Tibial nerve (tissue), 4 donors: ENCODE measurements at places on chromosomes 5 and 9.

GRCh38 chr5:68405784-68406743 lies 190.5 kb downstream of the PIK3R1 start:
- no peak overlapping the region for H3K4me3 ChIP-seq
- H3K36me3 ChIP-seq: no peaks in the 10 kb centered on the region
- H3K27me3 ChIP-seq: no peaks in the 10 kb centered on the region
- H3K4me1 ChIP-seq: peaks cover 8% of the 10 kb centered on the region
- H3K27ac ChIP-seq: no peak overlapping the region
- DNase-seq: no peak

- no peaks in the 10 kb centered on the region for H3K27me3 ChIP-seq
- no peak overlapping the region for H3K4me3 ChIP-seq
- no peak for DNase-seq
- no peaks in the 10 kb centered on the region for H3K36me3 ChIP-seq
Observed at GRCh38 chr5:180390441-180391190, 37.5 kb upstream of the GFPT2 start.

- no peaks in the 10 kb centered on the region for H3K4me1 ChIP-seq
- no peak for DNase-seq
- no peak overlapping the region for H3K4me3 ChIP-seq
- H3K27ac ChIP-seq: no peak overlapping the region
Observed at GRCh38 chr9:136779808-136780207, 11.3 kb upstream of the TMEM141 start.

DNA sequence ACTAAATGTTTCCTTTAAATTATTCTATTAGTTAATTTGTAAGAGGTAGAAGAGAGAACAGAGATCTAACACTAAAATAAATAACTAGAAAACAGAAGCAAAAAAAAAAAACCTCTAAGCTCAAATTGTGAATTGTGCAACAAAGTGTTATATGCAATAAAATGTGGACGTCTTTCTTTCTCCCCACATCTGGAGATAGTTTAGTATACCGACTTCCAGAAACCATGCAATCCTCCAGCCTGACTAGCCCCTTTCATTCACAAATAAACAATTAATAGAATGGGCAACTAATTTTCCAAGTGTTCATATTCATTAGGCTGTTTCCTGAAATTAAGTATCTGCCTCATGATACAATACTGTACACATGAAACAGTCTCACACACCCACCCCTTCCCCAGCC lies 258.5 kb downstream of the BNC2 start:
- DNase-seq: no peak
- H3K4me3 ChIP-seq: no peak overlapping the region
- H3K27me3 ChIP-seq: no peaks in the 10 kb centered on the region

DNA sequence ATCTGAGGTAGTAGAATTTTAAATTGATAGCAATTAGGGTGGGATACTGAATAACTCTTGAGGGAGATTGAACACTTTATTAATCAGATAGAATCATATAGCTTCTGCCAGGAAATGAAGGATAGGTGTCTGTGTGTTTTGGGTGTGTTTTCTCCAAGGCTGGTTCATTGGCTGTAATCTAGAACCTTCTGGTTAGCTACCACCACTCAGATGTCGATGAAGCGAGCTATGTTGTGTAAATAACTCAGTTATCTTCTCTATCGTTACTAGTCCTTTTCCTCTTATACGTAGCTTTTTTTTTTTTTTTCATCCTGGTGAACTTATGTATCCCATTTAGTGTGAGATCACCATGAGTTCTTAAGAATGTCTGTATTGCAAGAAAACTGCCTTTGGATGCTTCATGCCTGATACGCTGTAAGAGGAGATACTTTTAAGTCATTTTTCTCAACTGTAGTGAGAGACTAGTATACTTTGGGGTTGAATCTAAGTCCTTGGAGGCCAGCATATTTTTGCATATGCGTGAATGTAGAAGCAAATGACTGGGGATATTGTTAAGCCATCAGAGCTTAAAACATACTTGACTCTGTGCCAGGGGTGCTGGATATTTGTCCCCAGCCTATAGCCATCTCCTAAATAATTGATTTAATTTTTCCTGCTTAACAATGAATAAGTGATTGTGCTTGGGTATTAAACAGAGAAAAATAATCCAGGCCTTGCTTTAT lies 2.1 kb downstream of the TNFAIP8 start:
- no peak for DNase-seq
- H3K4me1 ChIP-seq: peaks cover 9% of the 10 kb centered on the region
- no peak overlapping the region for H3K4me3 ChIP-seq
- H3K27me3 ChIP-seq: no peaks in the 10 kb centered on the region
- H3K27ac ChIP-seq: no peak overlapping the region

DNA sequence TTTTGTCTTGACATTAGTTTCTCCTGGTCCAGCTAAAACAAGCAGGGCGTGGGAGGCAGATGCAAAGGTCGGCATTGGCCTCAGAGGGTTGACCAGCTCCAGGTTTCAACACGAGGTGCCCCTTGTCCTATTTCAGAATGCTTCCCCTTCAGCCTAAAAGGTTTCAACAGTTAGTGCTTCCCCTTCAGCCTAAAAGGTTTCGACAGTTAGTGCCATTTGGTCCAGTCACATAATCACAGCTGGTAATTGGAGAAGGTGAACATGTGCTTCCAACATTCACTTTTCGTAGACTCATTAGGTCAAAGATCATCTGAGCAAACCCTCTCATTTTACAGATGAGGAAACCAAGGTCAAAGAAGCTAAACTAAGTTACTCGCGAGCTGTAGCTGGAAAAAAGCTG lies 270.3 kb upstream of the MAP3K1 start:
- no peaks in the 10 kb centered on the region for H3K27me3 ChIP-seq
- no peak overlapping the region for H3K27ac ChIP-seq
- DNase-seq: no peak

DNA sequence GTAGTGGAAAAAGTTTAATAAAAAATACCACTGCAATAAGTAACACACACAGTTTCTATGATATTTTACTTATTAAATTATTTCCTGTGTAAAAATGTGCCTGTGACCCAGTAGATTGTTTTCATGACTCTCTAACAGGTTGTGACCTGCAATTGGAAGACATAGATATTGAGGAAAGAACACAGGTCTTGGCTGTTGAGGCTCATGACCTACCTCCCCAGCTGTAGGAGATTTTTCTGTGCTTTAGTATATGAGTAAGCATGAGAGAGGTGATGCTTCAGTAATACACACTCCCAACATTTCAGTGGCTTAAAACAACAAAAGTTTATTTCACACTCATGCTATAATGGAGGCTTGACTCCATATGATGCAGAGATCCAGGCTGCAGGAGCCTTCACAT lies 47.3 kb upstream of the TNC start:
- DNase-seq: no peak
- no peak overlapping the region for H3K27ac ChIP-seq
- no peaks in the 10 kb centered on the region for H3K36me3 ChIP-seq
- no peaks in the 10 kb centered on the region for H3K27me3 ChIP-seq
- H3K4me1 ChIP-seq: no peaks in the 10 kb centered on the region
- H3K4me3 ChIP-seq: no peak overlapping the region
